ENCODE measurements at places on chromosomes 5 and 9.

DNA sequence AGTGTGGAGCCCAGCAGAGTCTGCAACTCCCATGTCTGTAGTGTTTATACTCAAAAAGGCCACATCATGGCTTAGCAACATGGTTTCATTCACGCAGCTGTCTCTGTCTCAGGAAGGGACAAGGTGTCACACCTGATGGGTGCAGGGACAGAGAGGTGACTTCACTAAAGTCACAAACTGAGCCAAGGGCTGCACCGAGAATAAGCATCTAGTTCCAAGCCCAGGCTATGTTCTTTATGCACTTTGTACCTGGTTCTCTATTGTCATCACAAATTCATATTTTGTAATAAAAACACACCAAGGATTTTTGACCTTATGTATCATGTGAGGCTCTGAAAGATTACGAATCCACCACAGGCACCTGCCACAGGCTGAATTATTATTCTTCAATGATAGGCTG lies 64.9 kb upstream of the STK32A start:
- no peak for DNase-seq

DNA sequence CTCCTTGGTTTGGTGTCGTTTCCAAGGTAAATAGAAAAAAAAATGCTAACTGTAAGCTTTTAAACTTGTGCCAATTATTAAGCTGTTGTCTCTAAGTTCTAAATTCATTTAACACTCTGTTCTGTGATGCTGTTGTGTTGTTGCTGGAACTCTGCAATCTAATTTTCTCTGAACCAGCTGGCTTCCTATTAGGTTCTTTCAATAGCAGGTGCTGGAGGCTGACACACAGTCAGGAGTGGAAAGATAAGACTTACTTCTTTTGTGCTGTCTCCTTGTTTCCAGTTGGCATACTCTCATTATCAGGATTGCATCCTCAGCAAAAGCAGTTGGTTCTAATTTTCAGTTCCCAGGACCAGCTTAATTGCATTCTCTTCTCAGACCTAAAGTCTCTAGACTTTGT lies 1252.6 kb upstream of the NUDT12 start:
- DNase-seq = no peak

DNA sequence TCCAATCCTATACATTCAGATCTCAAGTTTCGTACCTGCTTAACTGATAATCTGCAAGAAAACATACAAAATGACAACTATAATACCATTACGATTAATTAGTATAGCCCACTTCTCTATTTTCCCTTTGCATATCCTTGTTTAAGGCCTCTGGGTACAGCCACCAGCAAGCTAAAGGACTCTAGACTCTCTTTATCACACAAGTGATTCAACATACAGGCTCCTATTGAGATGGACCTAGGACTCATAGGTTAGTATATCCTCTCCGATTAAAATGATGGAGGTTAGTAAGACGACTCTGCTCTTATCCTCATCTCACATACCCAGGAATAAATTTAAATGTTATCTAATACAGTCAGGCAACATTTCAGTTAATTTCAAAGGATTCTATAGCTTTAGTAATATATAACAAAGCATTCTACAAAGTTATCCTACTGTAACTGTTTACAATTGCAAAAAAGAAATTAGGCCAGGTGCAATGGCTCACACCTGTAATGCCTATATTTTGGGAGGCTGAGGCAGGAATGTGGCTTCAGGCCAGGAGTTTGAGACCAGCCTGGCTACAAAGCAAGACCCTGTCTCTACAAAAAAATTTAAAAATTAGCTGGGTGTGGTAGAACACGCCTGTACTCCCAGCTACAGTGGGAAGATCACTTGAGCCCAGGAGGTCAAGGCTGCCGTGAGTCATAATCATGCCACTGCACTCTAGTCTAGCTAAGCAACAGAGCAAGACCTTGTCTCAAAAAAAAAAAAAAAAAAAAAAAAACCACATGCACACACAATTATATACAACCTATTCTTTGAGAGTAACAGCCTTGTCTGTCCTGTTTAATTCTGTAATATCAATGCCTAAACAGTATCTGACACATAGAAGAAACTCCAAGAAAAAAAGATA lies 15.4 kb downstream of the HAUS6 start:
- DNase-seq = no peak

- no peak for DNase-seq
These were observed 23.8 kb downstream of the NPR3 start for GRCh38 chr5:32734827-32735378.

- no peak for DNase-seq
These were observed 484.1 kb upstream of the SEMA6A start for GRCh38 chr5:117058740-117059139.

- no peak for DNase-seq
These were observed at the start of gene LARP1 for GRCh38 chr5:154755361-154756008. Gene LARP1 (plus strand): TSS chr5:154755377. CDS start chr5:154755758, 381 bp downstream.

- DNase-seq = no peak
These were observed 4.7 kb downstream of the PGGT1B start for GRCh38 chr5:115257981-115258380.

- no peak for DNase-seq
These were observed 8.7 kb downstream of the SERINC5 start for GRCh38 chr5:80246995-80247729.
